NCI-H460 (cell line): ENCODE measurements at places on chromosomes 16 and 17. TPM values are rescaled to one million over a fixed set of nuclear protein-coding genes. Genes with fewer than 3 reads are reported as not detected.

Gene KRT28
- total RNA-seq: not detected in 2 replicates

DNA sequence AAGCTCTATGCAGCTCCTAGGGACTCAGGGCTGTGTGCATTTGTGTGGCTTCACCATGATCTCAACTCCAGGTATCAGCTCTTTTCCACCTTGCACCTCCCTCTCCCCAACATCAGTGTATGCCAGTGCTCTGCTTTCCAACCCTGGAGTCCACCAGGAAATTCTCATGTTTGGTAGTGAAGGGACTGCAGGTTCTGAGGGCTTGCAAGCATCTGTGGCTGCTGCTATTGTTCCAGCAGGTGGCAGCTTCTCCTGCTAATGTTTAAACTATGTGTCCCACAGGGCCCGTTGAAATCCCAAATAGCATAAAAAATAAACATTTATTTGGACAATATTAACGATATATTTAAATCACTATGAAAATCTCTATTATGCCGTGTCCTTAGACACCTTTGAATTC, 82.0 kb downstream of the RGS9 start:
- no peak for DNase-seq

Gene SPAG9
- 66.5 and 67.8 TPM in 2 replicates for total RNA-seq

GRCh38 chr17:4598776-4599504, 14.6 kb downstream of the SMTNL2 start:
- no peak for DNase-seq

- peak; percentile 49 for DNase-seq
These were observed 818 bp upstream of the NRN1L start for GRCh38 chr16:67883872-67884261.

Gene PARN
- 43.5 and 46.0 TPM in 2 replicates for total RNA-seq

GRCh38 chr16:915546-915945, 55.2 kb downstream of the LMF1 start:
- DNase-seq: no peak

Gene KRT33B
- total RNA-seq: not detected in 2 replicates

DNA sequence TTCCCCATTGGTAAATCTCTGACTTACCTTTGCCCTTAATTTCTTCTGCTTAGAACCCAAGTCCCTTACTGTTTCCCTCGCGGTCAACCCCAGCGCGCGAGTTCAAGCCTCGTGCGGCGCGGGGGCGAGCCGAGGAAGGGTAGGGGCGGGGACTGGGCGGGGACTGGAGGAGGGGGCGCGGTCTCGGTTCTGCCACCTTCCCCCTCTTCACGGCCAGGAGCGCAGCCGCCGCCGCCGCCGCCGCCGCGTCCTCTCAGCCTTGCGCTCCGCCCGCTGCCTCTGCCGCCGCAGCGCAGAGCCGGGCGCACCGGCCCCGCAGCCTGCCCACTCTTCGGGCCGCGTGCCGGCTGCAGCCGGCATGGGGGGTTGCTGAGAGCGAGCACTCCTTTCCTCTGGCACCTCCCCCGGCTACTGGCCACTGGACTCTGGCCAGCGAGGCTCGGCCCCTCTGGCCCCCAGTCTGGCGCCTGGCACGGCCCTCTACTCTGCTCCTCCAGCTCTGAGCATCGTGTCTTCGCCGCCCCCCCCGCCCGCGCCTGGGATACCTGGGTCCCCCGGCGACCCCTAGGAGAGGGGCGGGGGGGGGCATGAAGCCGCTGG, at the start of gene RAPGEFL1:
TSS of gene RAPGEFL1 (plus strand) at position 196 of the 600 bp plus-strand sequence. CDS start at position 588, 392 bp downstream.
- DNase-seq: peak; percentile 56

- no peak for DNase-seq
These were observed at the start of gene MSLN for GRCh38 chr16:760545-761343. TSS of gene MSLN (plus strand) at chr16:760734. CDS start at chr16:762681, 1,947 bp downstream.

Gene KRTAP2-3
- not detected in 2 replicates for total RNA-seq

GRCh38 chr17:58383892-58384462, 32.0 kb upstream of the SUPT4H1 start:
- DNase-seq: no peak

DNA sequence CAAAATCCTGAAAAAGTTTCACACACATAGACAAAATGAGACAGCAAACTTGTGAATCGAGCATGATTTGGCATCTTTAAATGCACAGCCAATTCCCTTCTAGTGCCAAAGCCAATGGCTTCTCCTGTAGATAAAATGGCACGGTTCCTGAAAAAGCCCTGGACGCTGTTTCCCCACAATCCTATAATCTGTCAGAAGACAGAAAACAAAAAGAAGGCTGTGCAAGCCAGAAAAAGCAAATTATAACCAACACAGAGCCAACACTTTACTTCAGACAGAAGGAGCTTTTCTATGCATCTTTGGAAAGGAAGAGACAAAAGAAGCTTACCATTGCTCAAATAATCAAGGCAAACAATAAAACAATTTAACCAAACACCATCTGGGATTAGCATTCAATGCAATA, 23.8 kb downstream of the FAM222B start:
- DNase-seq: no peak

GRCh38 chr16:75745823-75746222, 19.5 kb upstream of the CPHXL start:
- DNase-seq: no peak

Gene SLC13A2
- not detected in 2 replicates for total RNA-seq

Gene RND2
- total RNA-seq: not detected in 2 replicates

GRCh38 chr17:30369995-30370394, 8.7 kb upstream of the CPD start:
- no peak for DNase-seq

DNA sequence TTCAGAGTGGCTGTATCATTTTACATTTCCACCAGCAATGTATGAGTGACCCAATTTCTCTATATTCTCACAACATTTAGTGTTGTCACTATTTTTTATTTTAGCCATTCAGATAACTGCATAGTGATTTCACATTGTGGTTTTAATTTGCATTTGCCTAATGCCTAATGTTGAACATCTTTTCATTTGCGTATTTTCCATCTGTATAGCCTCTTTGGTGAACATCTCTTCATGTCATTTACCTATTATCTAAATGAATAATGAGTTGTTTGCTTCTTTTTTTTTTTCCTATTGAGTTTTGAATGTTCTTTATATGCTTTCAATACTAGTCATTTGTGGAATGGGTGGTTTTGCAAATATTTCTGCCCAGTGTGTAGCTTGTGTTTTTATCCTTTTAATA, 120.9 kb upstream of the CPHXL start:
- DNase-seq: no peak

GRCh38 chr17:79988185-79988971, 47.3 kb downstream of the TBC1D16 start:
- DNase-seq: peak; percentile 48

Gene KRTAP4-9
- total RNA-seq: not detected in 2 replicates

GRCh38 chr16:5753381-5753780, 655.8 kb upstream of the EEF2KMT start:
- no peak for DNase-seq

DNA sequence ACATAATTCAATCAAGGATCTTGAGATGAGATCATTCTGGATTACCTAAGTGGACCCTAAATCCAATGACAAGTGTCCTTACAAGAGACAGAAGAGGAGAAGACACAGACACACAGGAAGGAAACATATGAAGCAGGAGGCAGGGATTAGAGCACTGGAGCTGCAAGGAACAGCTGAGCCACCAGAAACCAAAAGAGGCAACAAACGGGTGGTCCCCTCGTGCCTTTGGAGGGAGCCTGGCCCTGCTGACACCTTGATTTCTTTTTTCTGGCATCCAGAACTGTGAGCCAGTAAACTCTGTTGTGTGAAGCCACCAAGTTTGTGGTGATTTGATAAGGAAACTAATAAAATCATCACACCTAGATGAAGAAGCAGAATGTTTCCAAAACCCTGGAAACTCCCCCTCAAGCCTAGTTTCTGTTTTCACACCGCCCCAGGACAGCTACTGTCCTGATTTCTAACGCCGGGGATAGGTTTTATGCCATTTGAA, 115.2 kb downstream of the PITPNC1 start:
- DNase-seq: no peak

- no peak for DNase-seq
These were observed 176.9 kb upstream of the GSE1 start for GRCh38 chr16:85436207-85436606.

Gene KCNJ18
- total RNA-seq: not detected in 2 replicates

DNA sequence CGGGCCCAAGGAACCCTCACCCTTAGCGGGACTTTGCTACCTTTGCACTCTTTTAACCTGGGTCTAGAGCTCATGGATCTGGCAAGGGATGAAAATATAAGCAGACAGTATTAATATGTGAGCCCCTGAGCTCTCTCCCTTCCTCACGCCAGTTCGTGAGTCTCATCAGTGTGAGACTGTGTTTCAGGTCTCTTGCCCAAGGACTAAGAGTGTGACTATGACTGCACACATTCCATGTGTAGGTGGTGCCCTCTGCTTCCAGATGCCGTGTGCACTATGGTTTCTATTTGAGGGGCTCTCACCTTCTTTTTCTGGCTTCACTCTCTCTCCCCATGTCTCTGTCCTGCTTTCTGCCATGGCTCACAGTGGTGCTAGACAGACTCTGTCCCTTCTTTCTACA, 40.5 kb downstream of the DHRS7B start:
- DNase-seq: no peak

DNA sequence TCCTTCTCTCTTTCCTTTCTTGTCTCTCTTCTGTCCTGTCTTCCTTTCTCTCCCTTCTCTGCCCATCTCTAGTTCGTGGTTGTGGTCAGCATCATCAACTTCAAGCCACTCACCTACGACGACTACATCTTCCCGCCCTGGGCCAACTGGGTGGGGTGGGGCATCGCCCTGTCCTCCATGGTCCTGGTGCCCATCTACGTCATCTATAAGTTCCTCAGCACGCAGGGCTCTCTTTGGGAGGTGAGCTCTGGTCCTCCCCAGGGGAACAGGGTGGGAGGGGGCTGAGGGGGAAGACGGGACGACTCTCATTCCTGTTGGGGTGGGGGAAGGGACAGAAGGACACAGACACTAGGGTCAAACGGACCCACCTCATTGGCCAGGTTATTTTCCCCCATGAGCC, 44.3 kb downstream of the SLC6A2 start:
- no peak for DNase-seq

DNA sequence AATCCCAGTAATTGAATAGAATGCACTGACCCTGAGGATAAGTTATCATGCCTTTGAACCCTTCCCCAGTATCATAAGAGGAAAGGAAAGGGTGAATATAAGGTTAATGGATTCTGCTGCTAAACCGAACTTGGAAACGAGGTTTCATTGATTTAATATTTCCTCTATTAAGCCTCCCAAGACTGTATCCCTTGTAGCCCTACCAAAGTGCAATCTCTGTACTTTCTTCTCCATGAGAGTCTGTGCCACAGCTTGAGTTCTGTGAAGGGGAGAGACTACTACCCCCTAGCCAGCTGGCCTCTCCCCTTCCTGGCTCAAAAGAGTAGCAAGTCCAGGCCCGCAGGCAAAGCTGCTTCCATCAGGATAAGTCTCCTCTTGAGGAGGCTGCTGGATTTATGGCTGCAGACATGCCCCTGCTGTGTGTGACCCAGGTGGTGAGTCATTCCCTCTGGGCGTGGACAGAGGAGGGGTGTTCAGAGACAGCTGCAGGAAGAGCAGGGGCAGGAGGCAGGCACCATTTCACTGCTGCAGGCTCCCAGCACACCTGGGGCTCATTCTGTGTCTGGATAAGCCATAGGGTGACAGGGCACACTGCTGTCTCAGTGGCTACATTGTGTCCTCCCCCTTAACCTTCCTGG, 58.4 kb downstream of the TOM1L2 start:
- DNase-seq: peak; percentile 80

- no peak for DNase-seq
These were observed 644 bp upstream of the ARL2BP start for GRCh38 chr16:57244463-57244766.

DNA sequence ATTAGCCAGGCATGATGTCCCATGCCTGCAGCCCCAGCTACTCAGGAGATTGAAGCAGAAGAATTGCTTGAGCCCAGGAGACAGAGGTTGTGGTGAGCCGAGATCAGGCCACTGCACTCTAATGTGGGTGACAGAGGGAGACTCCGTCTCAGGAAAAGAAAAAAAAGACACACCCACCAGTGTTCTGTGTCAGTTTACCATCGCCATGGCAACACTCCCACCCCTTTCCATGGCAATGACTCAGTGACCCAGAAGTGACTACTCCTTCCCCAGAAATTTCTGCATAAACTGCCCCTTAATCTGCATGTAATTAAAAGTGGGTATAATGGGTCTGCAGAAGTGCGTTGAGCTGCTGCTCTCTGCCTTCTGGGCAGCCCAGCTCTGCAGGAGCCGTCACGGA, 4.0 kb upstream of the ZC3H18 start:
- DNase-seq: no peak

Gene MPV17L
- total RNA-seq: 2.8 and 3.7 TPM in 2 replicates

DNA sequence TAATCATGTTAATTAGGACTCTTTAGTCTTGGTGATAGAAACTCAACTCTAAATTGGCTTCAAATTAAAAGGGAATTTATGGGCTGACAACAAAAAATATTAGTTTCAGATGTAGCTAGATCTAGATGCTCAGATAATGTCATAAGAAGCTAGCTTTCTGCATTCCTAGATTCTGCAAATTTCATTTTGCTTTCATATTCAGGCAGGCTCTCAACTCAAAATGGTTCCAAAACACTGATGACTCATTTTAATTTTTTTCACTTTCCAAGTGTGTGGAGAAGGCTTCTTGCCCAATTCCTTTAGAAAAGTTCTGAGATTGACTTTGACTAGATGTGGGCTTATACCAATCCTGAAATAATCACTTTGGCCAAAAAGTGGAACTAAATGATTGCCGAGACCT, 236.7 kb upstream of the GOT2 start:
- DNase-seq: no peak

DNA sequence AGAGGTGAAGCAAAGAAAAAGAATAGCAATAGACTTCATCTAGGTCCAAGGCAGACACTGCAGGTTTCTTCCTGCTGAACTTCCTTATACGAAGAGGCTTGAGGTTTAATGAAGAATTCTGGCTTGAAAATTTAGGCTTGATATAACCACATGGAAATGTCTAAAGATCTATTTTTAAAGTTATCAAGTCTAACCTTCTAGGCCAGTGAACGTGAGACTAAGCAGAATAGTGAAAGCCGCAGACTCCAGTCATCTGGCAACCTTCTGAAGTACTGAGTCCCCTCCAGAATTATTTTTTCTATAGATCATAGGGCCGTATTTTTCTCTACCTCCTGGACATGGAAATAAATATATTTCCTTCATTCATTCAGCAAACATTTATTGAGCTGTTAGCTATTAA, 333.6 kb downstream of the BCAS3 start:
- no peak for DNase-seq

Gene CTF1
- total RNA-seq: 0.59 and 0.92 TPM in 2 replicates

Gene RANBP10
- total RNA-seq: 6.8 and 8.2 TPM in 2 replicates

Gene HCRT
- not detected in 2 replicates for total RNA-seq
